ENCODE measurements at places on chromosomes 2 and 18.

- DNase-seq = no peak
These were observed 502.3 kb downstream of the PID1 start for GRCh38 chr2:228768818-228769217.

GRCh38 chr2:11953258-11953657, 206.8 kb downstream of the LPIN1 start:
- DNase-seq = no peak

- no peak for DNase-seq
These were observed 174.8 kb downstream of the EN1 start for GRCh38 chr2:118672571-118673158.

DNA sequence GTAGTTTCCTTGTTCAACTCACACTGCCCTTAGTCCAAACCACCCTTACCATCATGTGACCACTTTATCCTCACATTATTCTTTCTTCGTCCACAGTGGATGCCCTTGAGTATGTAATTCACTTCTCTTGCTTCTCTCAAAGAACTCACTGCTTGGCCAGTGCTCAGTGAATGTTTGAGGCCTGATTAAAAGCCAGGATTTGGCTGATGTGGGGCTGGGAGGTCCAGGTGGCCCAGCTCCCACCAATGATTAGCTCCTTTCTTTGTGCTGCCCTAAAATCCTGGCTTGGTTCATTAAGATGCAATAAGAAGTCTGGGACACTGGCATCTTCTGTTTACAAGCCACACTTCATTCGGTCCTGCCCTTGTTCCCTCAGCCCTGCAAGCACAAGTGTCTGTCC, 97.8 kb upstream of the CELF4 start:
- no peak for DNase-seq

DNA sequence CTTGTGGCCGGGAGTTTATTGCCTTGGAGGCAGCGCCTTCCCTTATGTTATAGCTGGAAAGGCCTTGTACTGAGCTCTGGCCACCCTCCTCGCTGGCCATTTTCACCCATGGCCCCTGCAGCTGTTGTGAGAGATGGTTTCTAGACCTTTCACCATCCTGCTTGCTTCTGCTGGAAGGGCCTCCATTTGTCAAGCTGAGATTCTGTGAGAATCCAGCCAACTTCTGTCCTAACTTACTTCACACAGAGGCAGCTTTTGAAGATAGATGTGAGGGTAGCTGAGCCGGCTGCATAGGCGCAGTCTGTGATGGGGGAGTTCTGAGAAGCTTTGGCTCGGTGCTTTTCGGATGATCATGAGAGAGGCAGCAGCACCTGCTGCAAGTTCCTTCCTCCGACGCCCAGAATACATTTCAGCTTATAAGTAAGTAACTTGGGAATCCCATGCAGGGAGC, 8.7 kb downstream of the CTIF start:
- no peak for DNase-seq

DNA sequence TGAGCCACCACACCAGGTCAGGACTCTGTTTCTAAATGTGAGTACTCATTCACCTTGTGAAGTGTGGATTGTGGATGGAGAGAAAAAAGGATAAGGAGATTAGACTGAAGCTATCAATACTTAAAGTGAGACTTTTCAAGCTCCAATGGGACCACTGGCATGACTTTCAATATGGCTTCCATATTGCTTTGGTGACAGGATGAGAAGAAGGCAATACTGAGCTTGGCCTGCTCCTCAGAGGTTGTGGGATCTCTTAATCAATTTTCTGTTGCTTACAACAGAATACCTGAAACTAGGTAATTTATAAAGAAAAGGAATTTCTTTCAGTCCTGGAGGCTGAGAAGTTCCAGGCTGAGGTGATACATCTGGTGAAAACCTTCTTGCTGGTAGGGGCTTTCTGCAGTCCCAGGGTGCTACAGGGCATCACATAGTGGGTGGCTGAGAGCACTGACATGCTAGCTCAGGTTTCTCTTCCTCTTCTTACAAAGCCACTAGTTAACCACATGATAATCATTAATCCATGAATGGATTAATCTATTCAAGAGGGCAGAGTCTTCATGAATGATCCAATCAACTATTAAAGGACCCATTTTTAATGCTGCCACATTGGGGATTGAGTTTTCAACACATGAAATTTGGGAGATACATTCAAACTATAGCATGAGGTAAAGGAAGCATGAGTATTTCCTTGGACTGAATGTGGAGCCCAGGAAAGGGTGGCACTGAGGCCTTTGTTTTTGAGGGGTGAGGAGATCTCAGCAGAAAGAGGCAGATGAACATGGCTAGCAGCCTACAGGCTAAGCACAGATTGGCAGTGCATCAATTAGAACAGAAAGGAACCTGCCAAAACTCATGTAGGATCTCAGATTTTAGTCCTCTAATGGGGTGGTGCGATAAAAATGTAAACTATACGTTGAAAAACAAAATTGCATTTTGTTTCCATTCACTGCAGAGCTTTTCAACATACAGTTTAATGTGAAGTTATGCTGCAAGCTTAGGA, 274.5 kb downstream of the PIK3C3 start:
- no peak for DNase-seq

DNA sequence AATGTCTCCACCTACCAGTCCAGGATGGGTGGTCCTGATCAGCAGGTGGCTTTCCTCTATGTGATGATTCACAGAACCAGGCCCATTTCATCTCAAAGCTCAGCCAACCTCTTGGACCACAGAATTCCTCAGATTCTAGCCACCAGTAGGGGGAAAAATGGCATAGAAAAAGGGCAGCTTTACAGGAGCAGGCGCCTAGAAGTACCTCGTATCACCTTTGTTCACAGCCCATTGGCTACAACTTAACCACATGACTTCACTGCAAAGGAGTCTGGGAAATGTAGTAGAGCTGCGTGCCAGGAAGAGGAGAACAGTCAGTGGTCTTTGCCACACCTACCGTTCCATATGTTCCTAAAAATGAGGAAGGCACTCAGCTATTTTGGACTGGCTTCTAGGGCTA, 62.8 kb upstream of the DTNA start:
- no peak for DNase-seq

All from anterior cingulate cortex (tissue), 58 donors.